ENCODE measurements at places on chromosomes 12 and 14.

GRCh38 chr12:9169979-9170634 is 38.1 kb downstream of the PZP start:
- no peak for DNase-seq

DNA sequence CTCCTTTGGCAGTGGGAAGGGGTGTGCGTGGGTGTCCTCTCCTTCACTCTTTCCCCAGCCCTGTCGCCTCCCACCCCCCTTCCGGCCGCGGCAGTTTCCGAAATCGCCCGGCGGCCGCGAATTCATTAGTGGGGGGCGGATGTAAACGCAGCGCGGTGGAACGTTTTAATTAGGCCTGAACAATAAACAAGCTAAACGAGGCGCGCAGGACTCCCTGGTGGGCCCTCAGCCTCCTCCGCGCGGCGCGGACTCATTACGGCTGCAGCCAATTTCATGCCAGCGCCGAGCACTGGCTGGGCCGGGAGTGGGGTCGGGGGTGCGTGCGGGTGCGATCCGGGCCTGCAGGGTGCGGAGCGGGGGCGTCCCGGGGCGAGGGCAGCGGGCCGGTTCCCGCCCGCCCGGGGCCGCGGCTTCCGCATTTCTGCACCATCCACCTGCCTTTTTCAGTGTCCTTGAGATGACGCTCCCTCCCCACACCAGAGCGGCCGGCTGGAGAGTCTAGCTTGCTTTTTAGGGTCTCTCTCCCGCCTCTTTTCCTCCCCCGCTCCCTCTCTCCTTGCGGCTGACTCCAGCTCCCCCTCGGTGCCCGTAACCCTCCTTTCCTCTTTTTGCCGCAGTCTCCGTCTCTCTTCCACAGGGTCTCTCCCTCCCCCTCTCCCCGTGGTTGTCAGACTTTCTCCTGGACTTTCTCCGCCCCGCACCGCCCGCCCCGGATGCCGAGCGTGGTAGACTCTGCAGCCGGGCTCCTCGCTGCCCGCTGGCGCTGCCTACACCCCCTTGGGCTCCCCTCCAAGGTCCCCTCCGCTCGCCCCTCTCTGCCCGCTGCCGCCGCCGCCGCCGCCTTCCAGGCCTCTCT is at the start of gene CISTR:
Gene CISTR, minus strand, starts transcription at position 644 of the 856 bp plus-strand sequence.
- DNase-seq: no peak

DNA sequence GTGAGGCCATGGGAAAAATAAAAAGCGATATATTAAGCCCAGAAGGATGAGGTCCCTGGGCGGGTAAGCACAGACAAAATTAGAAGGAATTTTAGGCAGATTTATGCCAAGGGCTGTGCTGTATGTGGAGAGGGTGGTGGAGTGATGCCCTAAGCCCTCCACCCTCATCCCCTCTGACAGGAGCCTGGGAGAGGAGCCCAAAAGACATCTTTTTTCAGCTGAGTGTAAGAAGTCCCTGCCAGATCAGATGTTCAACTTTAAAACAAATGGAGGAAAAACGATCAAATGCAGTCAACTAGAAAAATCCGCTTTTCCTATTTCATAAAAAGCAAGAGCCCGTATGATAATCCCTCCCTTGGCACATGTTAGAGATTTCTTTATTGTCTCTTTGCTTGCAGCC is 47.7 kb upstream of the NRXN3 start:
- DNase-seq: no peak

DNA sequence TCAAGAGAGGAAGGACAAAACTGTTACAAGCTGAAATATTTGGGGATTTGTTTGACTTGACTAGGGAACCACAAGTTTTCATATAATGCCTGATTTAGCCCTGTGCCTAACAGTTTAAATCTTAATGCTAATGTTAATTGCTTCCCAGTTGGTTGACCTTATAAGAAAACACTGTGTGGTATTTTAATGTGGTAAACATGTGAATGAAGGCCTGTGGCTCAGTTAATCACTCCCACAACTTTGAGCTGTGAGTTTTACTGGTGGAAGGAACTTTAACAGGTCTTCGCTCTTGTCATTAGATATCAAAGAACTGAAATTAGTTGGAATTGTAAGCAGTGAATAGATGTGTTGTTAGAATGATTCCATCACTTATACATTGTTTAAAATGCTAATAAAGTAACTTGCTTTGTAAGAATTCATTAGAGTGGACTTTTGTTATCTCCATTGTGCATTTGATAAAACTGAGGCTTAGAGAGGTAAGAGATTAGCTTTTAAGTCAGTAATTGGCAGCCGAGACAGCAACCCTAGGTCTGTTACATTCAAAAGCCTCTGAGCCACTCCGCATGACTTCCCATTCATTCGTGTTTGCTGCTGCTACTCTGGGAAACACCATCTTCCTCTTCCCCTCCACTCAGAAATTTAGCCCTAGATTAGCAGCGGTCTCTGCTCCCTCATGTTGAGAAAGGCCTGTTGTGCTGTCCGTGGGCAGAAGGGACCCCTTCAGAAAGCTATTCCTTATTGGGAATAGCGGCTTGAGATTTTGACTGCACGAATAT is 1.0 kb upstream of the TBK1 start:
- no peak for DNase-seq

GRCh38 chr14:52241087-52241793 is 26.3 kb upstream of the PTGDR start:
- no peak for DNase-seq

- no peak for DNase-seq
These were observed 10.1 kb upstream of the RAB35 start for GRCh38 chr12:120126635-120127005.

- no peak for DNase-seq
These were observed 153.7 kb downstream of the TSPAN9 start for GRCh38 chr12:3230758-3231375.

- DNase-seq: no peak
These were observed 56.4 kb downstream of the LRRC74A start for GRCh38 chr14:76882651-76883050.

- DNase-seq: peak; percentile 10
These were observed 10.6 kb downstream of the CEP128 start for GRCh38 chr14:80930836-80931389.
